Stimulated activated CD4-positive, alpha-beta T cell treated with anti-CD3 and anti-CD28 coated beads, Interleukin-15, amount 100 ng/mL, for 24 hours (primary cell): ENCODE measurements at places on chromosomes 1 and 21.

GRCh38 chr1:19661721-19662228, 2.9 kb upstream of the HTR6 start:
- DNase-seq, result peak; percentile 62

DNA sequence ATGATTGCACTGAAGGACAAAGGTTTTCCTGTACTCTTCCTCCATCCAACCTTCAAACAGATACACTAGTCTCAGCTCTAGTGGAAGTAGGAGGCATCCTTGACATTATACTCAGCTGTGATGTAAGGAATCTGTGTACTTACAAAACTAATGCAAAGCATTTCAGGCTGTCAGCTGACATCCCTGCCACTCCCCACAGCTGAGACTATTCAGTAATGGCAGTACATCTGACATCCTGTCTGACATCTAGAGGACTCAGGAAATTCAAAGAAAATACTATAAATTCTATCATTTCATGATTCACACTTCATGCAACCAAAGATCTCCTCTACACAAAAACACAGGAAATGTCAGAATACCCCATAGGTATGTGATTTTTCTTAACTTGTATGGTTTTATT, 325.8 kb downstream of the SMYD3 start:
- no peak for DNase-seq

- DNase-seq, result no peak
Observed at GRCh38 chr1:156863631-156864030, 3.0 kb downstream of the NTRK1 start.

GRCh38 chr21:28865488-28866186, 127.0 kb downstream of the LTN1 start:
- no peak for DNase-seq

DNA sequence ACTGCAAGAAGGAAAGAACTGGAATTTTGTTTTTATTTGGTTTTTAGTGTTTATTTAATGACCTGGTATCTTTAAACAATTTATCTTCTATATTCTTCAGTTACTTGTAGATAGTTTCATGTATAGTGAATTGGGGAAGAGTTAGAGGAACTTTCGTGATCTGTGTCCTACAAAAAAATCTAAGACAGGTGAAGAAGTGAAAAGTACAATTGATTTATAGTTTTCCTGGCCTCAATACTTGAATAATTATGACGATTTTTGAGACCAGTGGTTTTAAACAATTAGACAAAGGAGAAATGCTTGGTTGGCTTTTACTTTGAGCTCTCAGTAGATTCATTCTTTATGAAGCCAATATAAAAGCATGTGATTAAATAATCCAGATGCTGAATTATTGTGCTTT, 7.5 kb downstream of the MIER1 start:
- no peak for DNase-seq

DNA sequence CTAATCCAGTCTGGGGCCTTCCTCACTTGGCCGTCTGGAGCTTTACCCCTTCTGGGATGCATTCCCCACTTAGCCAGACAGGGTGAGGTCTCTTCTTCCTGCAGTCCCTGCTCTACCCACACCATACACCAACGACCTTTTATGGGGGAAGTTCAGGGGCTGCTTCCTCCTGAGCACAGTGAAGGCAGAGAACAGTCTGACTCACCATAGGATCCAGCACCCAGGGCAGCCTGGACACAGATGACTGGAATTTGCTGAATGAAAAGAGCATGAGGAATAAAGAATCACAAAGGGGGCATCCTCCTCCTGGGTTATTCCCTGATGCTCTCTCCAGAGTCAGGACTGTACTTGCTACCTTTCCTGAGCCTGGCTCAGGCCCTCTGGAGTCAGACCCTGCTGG, 4.6 kb upstream of the FOXE3 start:
- DNase-seq, result no peak

GRCh38 chr1:243354511-243355153, 98.8 kb downstream of the SDCCAG8 start:
- DNase-seq, result no peak

- DNase-seq, result no peak
Observed at GRCh38 chr1:20530306-20530705, 22.1 kb upstream of the FAM43B start.

GRCh38 chr1:27690183-27690582, 18.2 kb upstream of the IFI6 start:
- no peak for DNase-seq

DNA sequence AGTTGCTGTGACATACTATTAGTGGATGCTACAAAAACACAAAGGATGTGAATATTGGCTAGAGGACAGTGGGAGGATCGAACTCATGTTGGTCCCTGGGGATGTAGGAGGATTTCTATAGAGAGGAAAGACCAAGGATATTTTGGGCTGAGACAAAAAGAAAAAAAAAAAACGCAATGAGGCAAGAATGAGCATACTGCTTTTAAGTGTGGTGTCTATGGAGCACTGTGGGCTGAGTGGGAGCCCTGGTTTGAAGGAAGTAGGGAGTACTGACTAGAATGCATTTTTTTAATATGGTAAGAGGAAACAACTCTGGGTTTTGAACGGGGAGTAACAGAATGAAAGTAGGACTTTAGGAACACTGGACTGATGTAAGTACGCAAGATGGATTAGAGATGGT, 450.7 kb downstream of the NEGR1 start:
- no peak for DNase-seq

DNA sequence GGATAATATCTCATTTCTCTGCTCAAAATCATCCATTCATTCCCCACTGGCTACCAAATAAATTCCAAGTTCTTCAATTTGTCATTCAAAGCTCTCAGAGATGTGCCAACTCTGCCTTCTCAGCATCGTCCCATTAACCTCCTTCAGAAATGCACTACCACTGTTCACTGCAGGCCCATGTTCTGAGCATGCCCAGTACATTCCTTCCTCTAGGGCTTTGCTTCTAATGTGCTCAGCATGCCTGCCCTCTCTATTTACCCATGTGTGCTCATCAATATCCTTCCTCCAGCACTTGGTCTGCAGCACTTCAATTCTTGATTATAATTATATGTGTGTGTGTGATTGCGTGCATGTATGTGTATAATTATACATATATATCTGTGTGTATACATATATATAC, 36.1 kb upstream of the RGS8 start:
- no peak for DNase-seq

GRCh38 chr1:167434306-167434705, 84.0 kb downstream of the CD247 start:
- no peak for DNase-seq

GRCh38 chr1:209705033-209705598, 470 bp downstream of the HSD11B1 start:
- DNase-seq, result no peak

DNA sequence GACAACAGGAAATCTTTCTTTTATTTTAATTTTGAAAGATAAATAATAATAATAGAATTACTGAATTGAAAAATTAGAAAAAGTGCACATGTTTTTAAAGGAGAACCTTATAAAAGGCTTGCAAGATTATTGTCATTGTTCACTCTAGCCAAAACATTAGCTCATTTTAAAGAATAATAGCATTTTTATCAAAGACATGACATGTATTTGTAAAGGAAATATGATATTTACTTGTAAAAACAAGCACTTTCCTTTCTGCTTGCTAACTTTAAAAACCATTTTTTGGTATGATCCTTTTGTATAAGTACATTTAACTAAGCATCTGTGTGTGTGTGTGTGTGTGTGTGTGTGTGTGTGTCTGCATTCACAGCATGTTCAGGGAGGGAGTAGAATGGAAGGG, 156.3 kb upstream of the C1orf87 start:
- no peak for DNase-seq

GRCh38 chr1:171998711-171999110, 157.4 kb downstream of the DNM3 start:
- DNase-seq, result no peak

DNA sequence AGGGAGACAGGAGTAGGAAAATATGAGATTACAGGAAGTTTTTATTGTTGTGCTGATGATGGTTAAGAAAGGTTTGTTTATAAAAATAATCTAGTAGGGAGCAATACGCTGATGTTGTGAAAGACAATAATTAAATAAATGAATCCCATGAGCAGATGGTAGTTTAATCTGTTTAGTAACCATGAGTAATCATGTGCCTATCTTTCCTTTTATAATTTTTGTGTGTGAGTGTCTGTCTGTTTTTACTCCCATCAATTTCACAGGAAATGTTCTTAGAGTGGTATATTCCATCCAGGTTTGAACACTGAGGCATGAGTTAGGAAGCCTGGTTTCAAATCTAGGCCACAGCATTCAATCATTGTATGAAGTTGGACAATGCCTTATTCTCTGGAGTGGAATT, 180.5 kb downstream of the OLFM3 start:
- DNase-seq, result no peak

DNA sequence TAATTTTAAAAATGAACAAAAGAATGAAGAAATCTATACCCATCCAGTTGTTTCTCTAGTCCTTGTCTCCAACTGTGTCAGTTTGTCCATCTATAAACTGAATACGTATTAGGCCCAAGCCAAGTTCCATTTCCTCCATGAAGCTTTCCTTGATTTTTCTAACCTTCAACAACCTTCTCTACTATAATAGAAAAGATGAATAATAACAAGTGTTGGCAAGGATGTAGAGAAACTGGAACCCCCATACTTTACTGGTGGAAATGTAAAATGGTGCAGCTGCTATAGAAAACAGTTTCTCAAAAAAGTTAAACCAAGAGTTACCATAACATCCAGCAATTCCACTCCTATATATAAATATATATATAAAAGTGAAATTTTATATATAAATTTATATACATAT, 10.6 kb downstream of the KIAA0319L start:
- no peak for DNase-seq

DNA sequence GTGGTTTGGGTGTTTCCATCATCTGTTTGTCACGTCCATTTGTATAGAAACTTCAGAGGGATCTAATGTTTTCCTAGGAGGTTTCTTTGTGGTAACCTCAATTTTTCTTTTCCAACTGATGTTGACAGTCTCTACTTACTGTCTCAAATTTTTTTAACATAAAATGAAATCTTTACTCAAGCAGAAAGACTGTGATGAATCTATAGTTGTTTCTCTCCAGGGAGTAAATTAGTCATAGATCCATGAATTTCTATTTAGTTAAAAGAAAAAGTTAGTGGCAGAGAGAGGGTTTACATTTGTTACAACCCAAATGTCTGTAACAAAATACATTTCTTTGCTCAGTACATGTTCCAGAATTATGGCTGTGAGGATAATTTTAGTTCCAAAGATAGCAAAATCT, 161.6 kb downstream of the DISP1 start:
- no peak for DNase-seq

GRCh38 chr1:109208836-109209463, 4.8 kb upstream of the SARS1 start:
- no peak for DNase-seq

GRCh38 chr1:118271883-118272282, 86.9 kb upstream of the SPAG17 start:
- no peak for DNase-seq

DNA sequence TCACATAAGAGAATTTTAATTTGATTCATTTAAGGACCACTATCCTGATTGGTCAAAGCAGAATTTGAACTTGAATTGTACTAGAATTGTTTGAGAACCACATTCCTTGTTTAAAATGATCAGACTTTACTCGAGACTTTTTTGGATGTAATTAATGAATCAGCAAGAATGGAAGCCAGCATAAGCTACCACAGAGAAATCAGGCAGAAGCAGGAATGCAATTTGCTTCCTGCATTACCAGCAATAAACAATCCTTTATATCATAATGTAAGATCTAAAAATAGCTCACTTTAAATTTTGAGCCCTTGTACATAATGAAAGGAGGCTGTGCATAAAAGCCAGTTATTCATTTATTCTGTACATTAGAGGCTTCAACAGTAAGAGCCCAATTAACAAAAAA, 119.8 kb upstream of the BACE2 start:
- no peak for DNase-seq

DNA sequence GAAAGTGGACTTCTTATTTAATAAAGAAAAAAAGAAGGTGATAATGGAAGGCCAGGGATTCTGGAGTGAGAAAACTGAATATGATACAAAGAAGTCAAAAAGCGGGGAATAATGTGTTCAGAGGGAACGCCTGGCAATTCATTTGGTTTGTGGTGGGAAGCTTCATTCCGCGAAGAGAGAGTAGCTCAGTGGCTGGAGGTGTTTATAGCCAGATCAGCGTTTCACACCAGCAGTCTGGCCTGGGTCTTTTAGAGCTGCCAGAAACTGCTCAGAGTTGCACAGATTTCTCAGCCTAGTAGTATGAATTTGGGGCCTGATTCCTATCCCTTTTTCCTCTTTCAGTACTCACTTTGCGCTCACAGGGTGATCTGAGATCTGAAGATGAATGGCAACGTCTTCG, 67.8 kb upstream of the IPO9 start:
- no peak for DNase-seq

- no peak for DNase-seq
Observed at GRCh38 chr1:77950873-77951272, 28.0 kb downstream of the FUBP1 start.

- no peak for DNase-seq
Observed at GRCh38 chr21:28683982-28684752, 308.5 kb downstream of the LTN1 start.

DNA sequence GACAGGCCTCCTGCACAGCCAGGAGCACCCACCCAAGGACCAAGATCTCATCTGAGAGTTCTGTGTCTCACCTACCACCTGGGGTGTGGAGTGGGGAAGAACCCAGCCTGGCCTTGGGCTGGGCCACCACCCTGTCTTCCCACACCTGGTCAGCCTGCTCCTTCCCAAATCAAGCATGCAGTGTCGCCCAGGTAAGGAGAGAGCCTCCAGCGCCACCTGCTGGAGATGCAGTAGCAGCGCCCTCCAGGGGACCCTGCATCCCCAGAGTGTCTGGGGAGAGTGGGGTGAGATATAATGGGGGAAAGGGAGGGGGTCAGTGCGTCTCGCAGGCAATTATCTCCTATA, 32.3 kb downstream of the KIAA2013 start:
- DNase-seq, result peak; percentile 79

DNA sequence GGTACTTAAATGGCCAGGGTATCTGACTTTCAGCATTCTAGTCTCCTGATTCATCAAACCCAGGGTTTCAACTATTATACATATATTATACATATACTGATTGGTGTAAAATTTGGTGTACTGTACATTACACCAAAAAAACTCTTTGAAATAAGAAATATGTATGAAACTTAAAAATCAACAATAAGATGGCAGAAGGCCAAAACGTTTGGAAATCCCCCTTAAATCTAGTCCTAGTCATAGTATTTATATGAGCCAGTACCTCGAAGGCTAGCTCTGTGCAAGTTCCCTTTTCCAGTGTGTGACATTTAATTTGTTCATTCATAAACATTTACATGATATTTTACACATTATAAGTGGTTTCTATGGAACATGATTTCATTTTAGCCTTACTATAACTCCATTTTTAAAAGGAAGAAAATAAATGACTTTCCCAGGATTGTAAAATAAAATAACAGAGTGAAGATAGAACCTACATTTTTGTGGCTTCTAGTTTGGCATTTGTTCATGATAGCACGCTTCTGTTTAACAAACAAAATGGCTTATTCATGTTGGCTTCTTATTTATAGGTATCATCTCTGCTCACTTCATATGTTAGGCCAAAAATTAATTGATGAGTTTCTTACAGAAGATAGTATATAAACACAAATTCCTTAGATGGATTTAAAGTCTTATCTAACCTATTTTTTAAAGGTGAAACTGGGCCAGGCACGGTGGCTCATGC, 18.8 kb upstream of the ZNF281 start:
- DNase-seq, result no peak

- DNase-seq, result no peak
Observed at GRCh38 chr1:161330346-161330745, 16.2 kb downstream of the SDHC start.

- no peak for DNase-seq
Observed at GRCh38 chr1:147351140-147351835, 108.8 kb downstream of the CHD1L start.
